ENCODE measurements at places on chromosomes 5 and 9.

- DNase-seq = no peak
These were observed 134.0 kb downstream of the SNX18 start for GRCh38 chr5:54651482-54652076.

DNA sequence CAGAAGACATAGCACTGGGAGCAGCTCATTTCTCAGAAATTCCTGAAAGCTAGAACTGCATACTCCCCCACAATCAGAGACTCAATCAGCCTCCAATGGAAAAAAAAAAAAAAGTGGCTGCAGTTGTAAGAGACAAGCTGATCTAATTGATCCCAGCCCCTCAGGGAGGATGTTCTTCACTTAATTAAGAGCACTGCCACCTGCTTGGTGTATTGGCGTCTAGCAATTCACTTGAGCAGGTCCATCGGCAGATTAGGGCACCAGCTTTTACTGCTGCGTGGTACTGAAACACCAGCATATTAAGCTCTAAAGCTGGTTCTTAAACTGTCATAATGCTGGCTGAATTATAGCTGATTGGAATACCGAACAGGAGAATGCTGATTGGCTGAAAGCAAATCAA is 1890.1 kb upstream of the WWC1 start:
- DNase-seq = no peak

- DNase-seq = no peak
These were observed 61.0 kb downstream of the FBXW11 start for GRCh38 chr5:171945476-171945875.

DNA sequence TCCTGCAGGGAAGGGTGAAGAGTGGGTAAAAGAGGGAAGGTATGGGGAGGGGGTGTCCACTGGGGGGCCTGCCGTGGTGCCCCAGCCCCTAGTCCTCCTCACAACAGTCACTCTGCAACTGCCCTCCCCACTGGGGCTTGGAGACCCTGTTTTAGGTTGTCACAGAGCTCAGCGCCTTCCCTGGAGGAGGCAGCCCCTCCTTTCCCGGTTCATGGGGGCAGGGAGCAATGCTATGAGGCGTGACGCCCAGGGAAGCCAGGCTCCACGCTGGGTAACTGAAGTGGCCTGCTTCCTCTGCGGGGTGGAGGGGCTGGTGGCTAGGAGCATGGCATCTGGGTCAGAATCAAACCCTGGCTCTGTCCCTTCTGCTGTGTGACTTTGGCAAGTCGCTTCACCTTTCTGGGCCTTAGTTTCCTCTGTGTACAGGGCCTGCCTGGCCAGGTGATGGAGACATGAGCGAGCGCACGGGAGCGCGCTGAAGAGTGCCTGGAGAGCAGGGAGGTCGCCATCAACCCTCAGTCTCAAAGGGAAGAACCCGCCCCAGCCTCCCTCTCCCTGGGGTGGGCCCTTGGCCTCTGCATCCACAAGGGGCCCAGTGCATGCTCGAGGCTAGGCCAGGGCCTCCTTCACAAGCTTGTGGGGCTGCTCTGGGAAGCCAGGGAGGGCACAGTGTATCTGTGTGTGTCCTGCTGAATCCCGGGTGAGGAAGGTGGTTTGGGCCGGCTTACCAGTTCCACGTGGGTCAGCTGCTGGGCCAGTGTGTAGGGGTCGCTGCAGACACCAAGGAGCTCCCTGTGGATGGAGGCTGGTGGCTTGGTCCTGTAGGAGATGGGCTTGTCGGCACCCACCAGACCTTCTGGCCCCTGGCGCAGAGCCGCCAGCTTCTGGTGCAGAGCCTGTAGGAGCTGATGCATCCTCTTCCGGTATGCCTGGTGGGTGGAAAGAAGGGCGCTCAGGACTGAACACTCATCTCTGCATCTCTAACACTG is 56.4 kb upstream of the RNF130 start:
- DNase-seq = no peak

- no peak for DNase-seq
These were observed 30.0 kb downstream of the PLPP7 start for GRCh38 chr9:131319486-131319885.

- no peak for DNase-seq
These were observed 400.2 kb upstream of the SGCD start for GRCh38 chr5:155926766-155927165.

DNA sequence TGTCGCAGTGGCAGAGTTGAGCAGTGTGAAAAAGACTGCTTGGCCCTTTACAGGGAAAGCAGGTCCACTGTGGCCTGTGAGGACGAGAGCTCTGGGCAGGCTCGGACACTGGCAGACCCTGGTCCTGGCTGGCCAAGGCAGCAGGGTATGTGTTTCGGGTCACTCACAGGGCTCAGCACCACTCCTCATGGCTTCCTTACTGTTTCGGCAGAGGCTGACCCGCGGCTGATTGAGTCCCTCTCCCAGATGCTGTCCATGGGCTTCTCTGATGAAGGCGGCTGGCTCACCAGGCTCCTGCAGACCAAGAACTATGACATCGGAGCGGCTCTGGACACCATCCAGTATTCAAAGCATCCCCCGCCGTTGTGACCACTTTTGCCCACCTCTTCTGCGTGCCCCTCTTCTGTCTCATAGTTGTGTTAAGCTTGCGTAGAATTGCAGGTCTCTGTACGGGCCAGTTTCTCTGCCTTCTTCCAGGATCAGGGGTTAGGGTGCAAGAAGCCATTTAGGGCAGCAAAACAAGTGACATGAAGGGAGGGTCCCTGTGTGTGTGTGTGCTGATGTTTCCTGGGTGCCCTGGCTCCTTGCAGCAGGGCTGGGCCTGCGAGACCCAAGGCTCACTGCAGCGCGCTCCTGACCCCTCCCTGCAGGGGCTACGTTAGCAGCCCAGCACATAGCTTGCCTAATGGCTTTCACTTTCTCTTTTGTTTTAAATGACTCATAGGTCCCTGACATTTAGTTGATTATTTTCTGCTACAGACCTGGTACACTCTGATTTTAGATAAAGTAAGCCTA is 15.7 kb downstream of the SQSTM1 start:
- DNase-seq = no peak

GRCh38 chr5:108530706-108531105 is 148.8 kb upstream of the FBXL17 start:
- DNase-seq = no peak

DNA sequence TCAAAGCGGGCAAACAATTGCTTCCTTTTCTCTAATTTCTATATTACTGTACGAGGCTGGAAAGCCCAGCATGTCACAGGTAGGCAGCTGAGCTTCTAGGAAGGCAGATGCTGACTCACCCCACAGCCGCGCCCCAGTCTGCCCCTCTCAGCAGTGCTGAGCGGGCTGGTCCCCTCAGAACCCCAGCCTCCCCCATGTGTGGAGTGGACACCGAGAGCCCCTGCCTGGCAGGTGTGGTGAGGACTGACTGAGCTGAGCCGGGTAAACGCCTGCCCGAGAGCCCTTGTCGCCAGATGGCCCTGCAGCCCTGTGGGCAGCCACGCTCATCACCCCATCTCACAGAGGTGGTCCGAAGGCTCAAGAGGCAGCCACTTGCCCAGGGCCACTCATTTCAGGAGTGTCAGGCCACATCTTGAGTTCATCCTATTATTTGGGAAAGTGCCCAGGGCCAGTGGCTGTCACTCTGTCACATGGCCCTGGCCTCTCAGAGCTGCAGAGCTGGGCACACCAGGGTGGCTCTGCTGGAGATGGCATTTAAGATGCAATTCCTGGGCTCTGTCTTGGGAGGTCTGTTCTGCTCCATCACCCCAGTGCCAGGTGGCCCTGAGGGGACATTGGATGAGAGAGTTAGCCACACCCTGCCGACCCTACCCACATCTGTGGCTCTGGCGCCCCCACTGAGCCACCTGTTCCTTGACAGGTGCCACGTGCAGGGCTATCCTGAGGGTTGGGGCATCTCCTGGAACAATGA is 12.4 kb downstream of the CARD19 start:
- no peak for DNase-seq

GRCh38 chr5:120293796-120294195 is 170.3 kb upstream of the PRR16 start:
- DNase-seq = no peak

GRCh38 chr5:132687995-132688394 is 14.2 kb downstream of the IL4 start:
- no peak for DNase-seq

DNA sequence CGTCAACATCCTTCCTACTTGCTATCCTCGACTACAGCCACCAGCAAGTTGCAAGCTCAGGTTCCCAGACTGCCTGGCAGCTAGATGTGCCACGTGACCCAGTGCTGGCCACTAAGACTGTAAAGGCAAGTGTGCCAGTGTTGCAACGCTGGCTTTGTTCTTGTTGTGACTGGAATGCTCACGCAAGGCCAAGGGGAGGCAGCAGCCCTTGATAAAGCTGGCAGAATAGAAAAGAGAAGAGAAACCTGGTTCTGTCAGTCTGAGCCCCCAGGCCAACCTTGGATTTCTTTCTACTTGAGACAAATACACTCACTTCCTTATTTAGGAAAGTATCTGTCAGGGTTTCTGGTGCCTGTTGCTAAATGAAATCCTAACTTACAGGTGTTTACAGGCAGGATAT is 113.0 kb downstream of the KLHL3 start:
- no peak for DNase-seq

Measured in HEK293T (cell line).